A673 (cell line): ENCODE measurements at places on chromosomes 1 and 21. TPM values are rescaled to one million over a fixed set of nuclear protein-coding genes. Genes with fewer than 3 reads are reported as not detected.

- H3K4me1 ChIP-seq: peaks cover 38% of the 10 kb centered on the region
- no peak for DNase-seq
- no peak overlapping the region for H3K4me3 ChIP-seq
- H3K27me3 ChIP-seq: no peaks in the 10 kb centered on the region
- no peak overlapping the region for H3K27ac ChIP-seq
- H3K36me3 ChIP-seq: no peaks in the 10 kb centered on the region
Measured at GRCh38 chr1:51623025-51623424, 6.1 kb downstream of the OSBPL9 start.

- H3K36me3 ChIP-seq: no peaks in the 10 kb centered on the region
- H3K27ac ChIP-seq: peak overlapping the region; percentile 71
- H3K4me3 ChIP-seq: no peak overlapping the region
- H3K4me1 ChIP-seq: peaks cover 19% of the 10 kb centered on the region
- no peaks in the 10 kb centered on the region for H3K27me3 ChIP-seq
Measured at GRCh38 chr1:120178799-120179756, 2.8 kb upstream of the SEC22B start.

Gene LMX1A
- not detected in 2 replicates for total RNA-seq

DNA sequence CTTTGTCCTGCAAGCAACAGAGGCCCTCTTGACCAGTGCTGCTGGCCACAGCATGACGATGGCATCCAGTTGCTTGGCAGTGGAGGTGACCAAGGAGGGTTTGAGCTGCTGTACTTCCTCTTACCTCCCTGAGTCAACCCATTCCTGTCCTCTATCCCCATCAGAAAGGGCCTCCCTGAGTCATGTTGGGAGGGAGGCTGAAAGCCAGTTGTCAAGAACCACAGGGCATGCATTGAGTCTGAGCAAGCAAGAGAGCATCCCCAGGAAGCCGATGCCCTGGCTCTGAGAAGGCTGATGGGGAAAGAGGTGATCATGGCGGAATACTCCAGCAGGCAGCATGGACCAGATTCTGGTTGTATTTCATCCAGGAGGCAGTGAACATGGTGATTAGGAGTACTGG, 69.6 kb downstream of the LACTBL1 start:
- no peak overlapping the region for H3K4me3 ChIP-seq
- no peaks in the 10 kb centered on the region for H3K36me3 ChIP-seq
- no peaks in the 10 kb centered on the region for H3K4me1 ChIP-seq
- no peak overlapping the region for H3K27ac ChIP-seq
- H3K27me3 ChIP-seq: no peaks in the 10 kb centered on the region

Gene PCBP3
- 22.0 and 25.6 TPM in 2 replicates for total RNA-seq

Gene TMEM52
- 4.1 and 10.3 TPM in 2 replicates for total RNA-seq

Gene RAB42
- total RNA-seq: 2.4 and 3.5 TPM in 2 replicates

DNA sequence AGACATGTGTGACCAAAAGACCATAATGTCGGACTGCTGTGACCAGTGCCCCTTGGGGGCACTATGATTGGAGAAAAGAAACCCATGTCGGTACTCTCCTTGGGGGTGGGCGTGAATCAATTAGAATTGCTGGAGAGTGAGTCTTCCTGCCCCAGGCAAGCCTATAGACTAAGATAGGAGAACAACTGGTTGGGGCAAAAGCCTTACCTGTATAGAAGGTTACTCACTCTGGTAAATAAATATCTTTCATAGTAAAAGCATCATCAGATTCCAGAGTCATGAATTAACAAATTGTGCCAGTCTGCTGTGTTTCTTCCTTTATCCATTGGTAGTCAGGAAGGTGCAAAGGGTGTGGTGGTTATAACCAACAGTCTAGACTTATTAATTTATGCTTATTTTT, 2.9 kb upstream of the PTGFRN start:
- no peak for DNase-seq
- peaks cover 3% of the 10 kb centered on the region for H3K27me3 ChIP-seq
- H3K36me3 ChIP-seq: no peaks in the 10 kb centered on the region
- H3K4me1 ChIP-seq: no peaks in the 10 kb centered on the region
- no peak overlapping the region for H3K27ac ChIP-seq
- H3K4me3 ChIP-seq: no peak overlapping the region

Gene SNRPE
- total RNA-seq: 315 and 358 TPM in 2 replicates

DNA sequence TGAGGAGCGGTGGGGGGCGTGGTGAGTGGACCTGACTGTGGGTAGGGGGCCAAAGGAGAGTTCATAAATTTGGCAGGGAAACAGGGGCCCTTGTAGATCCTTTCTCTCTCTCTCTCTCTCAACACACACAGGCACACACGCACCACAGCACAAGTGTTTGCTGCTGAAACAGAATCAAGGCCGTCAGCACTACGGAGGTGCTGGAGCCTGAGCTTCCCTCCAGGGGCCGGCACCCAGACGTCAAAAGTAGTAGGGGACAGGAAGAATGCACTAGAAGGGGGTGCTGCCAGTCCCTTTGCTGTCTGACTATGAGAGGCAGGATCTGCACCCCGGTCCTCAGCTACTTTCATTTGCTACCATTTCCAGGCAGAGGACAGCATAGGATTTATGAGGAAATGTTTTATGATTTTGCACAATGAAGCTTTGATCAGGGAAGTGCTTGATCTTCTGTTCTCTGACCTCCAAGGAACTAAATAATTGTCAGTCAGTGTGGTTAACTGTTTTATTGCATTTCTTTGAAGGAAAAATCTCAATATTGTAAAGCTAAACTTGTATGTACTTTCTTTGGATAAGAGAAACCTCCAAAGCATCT, 74.3 kb upstream of the FAM3B start:
- no peak for DNase-seq
- H3K4me1 ChIP-seq: no peaks in the 10 kb centered on the region
- no peaks in the 10 kb centered on the region for H3K36me3 ChIP-seq
- H3K27ac ChIP-seq: no peak overlapping the region
- H3K27me3 ChIP-seq: no peaks in the 10 kb centered on the region
- H3K4me3 ChIP-seq: no peak overlapping the region

GRCh38 chr1:36520056-36520455, 37.3 kb upstream of the CSF3R start:
- DNase-seq: no peak
- H3K4me3 ChIP-seq: no peak overlapping the region
- H3K36me3 ChIP-seq: no peaks in the 10 kb centered on the region
- no peaks in the 10 kb centered on the region for H3K4me1 ChIP-seq
- H3K27ac ChIP-seq: no peak overlapping the region

DNA sequence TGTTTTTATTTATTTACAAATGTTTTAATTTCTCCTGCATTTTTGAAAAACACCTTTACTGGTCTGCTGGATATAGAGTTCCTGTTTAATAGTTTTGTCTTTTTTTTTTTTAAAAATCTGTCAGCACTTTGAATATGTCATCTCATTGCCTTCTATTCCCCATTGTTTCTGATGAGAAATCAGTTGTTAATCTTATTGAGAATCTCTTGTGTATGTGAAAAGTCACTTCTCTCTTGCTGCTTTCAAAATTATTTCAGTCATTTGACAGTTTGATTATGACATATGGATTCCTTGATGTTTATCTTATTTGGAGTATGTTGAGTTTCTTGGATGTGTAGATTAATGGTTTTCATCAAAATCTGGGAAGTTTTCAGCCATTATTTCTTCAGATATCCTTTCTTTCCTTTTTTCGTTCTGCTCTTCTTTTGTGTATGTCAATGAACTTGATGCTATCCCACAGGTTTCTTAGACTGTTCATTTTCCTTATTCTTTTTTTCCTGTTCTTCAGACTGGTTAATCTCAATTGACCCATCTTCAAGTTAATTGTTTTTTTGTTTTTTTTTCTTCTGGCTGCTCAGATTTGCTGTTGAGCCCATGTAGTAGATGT, 51.2 kb upstream of the CCDC190 start:
- no peaks in the 10 kb centered on the region for H3K27me3 ChIP-seq
- H3K4me1 ChIP-seq: no peaks in the 10 kb centered on the region
- H3K27ac ChIP-seq: no peak overlapping the region
- H3K36me3 ChIP-seq: no peaks in the 10 kb centered on the region
- no peak for DNase-seq
- H3K4me3 ChIP-seq: no peak overlapping the region
